T-helper 2 cell (primary cell): ENCODE measurements at places on chromosomes 2 and 18.

DNA sequence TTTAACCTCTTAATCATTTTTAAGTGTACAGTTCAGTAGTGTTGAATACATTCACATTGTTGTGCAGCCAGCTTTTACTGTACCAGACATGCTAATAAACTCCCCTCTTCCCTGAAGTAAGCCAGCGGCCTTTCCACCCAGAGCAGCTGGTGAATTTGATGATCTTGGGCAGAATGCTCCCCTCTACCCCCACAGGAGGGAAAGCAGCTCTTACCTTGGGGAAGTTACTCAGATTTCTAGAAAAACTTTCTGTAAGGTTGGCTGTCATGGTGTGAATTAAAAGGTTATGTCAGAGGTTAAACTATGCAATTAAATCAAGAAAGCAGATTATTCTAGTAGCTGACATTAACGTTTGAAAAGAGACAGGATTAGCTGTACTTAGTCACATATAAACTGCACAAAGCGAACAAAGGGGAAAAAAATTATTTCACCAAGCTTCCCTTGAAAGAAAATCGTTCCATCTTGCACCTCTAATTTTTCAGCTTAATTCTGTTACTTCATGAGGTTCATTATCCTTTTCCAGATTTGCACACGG, 398.5 kb upstream of the NRP2 start:
- DNase-seq = no peak

- no peak for DNase-seq
These were observed 22.6 kb downstream of the MEIS1 start for GRCh38 chr2:66457545-66457944.

DNA sequence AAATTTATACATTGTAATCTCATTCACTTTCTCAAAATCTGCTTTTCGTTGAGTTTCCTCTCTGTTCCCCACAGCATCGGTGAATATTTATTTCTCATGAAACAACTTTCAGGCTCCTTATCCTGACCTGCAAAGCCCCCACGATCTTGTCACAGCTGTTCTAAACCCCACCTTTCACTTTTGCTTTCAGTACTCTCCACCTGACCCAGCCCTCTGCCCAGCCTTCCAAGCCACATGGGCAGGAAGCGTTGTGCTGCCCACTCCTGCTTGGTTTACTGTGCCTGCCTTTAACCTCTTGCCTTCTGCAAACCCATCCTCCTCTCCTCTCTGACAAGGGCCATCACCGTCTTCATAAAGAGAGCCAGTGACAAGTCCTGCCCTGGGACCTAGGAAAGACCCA, 262.5 kb downstream of the GALR1 start:
- DNase-seq = no peak

GRCh38 chr18:74856434-74856833, 258.8 kb downstream of the ZNF407 start:
- DNase-seq = no peak

GRCh38 chr2:69514406-69514805, 77.2 kb upstream of the NFU1 start:
- DNase-seq = no peak

DNA sequence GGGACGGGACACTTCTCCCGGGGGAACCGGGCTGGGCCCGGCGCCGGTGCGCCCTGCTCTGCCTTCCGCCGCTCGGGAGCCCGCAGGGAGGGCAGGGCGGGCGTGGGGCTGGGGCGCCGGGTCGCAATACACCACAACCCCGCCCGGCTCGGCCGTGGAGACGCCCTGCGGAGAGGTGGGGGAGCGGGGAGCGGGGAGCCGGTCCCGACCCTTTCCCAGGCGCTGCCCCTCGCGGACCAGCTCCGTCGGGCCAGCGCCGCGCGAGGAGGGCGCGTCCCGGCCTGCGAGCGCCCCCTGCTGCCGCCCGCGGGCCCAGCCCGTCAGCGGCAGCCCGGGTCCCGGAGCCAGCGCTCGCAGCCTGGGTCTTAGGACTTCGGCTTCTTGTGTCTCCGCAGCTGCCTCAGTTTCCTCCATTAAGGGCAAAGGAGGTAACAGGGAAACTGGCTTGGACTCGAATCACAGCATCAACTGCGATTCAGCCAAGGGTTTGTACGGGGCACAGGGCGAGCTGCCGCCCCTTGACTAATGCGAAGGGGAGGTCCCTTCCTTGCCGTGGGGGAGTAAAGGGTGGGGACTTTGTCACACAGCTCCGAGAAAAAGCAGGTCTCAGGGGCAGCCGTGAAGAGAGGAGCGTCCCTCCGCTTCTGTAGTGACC, 635 bp upstream of the ADRA2B start:
- peak; percentile 44 for DNase-seq

GRCh38 chr18:41642756-41643155, 312.3 kb upstream of the PIK3C3 start:
- no peak for DNase-seq

DNA sequence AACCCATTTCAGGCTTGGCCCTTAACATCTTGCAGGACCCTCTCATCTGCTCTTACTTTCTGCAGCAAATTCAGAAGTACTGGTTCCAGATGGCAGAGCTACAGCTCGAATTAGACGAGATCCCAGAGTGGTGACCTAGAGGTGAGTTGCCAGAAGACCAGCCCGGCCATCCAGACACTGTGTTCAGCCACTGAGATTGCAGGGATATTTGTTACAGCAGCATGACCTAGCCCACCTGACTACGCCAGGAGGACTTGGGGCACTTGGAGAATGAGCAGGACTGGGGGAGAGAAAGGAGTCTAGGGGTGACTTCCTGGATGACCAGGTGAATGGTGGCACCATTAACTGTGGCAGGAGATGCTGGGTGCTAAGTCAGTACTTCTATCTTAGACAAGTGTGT, 67.2 kb upstream of the ID2 start:
- no peak for DNase-seq

- DNase-seq = no peak
These were observed 1094.7 kb upstream of the DDX18 start for GRCh38 chr2:116719836-116720235.

DNA sequence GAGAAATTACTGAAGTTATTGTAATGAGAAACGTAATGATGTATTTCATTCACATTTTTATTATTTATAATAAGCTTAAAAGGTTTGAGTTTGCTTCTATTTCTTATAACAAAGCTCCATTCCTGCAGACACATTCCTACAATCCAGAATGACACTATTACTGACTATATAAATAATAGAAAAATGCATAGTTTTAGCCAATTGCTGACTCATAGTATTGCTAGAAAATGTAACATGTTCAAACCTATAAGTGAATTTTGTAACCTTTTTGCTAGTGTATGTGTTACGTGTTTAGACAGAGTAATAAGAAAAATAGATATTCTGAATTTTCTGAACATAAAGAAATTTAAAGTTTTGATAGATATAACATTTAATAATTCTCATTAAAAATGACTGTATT, 9.3 kb upstream of the VWC2L start:
- DNase-seq = no peak

GRCh38 chr2:2237563-2237962, 93.5 kb downstream of the MYT1L start:
- DNase-seq = no peak

DNA sequence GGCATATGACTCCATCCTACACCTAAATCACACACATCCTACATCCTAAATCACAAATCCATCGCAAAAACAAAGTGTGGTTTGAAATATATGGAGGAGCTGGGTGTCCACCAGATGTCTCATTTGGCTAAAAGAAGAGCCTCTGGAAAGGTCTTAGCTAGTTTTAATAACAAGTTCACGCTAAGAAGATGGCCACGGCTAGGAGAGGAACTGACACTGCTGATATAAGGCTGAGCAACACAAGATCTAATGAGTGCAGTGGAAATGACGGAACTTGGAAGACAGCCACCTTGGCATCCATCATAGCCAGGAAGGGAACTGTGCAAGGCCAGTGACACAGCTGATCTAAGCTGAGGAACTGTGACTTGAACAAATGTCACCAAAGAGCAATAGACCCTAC, 60.0 kb upstream of the AGAP1 start:
- no peak for DNase-seq

GRCh38 chr18:39781565-39781964, 2173.5 kb upstream of the PIK3C3 start:
- no peak for DNase-seq

GRCh38 chr2:215498431-215498830, 62.6 kb upstream of the FN1 start:
- DNase-seq = no peak

- no peak for DNase-seq
These were observed 259.4 kb upstream of the ID2 start for GRCh38 chr2:8422450-8422800.
